ENCODE measurements at places on chromosomes 4 and X. TPM values are rescaled to one million over a fixed set of nuclear protein-coding genes. Genes with fewer than 3 reads are reported as not detected.

The HERC5 gene
- 10.2 TPM for total RNA-seq

The CSN1S1 gene
- total RNA-seq: 0.32 TPM

The CRLF2 gene
- not detected for total RNA-seq

The MAP7D2 gene
- 0.15 TPM for total RNA-seq

The PNMA6A gene
- 1.1 TPM for total RNA-seq

The FGFBP1 gene
- not detected for total RNA-seq

The CT45A5 gene
- not detected for total RNA-seq

The RHOH gene
- total RNA-seq: not detected

The SHOX gene
- total RNA-seq: not detected

The LGI2 gene
- total RNA-seq: not detected

The RS1 gene
- not detected for total RNA-seq
